Stimulated activated CD4-positive, alpha-beta T cell treated with anti-CD3 and anti-CD28 coated beads, Interleukin-15, amount 100 ng/mL, for 24 hours (primary cell): ENCODE measurements at places on chromosomes 7 and 10.

DNA sequence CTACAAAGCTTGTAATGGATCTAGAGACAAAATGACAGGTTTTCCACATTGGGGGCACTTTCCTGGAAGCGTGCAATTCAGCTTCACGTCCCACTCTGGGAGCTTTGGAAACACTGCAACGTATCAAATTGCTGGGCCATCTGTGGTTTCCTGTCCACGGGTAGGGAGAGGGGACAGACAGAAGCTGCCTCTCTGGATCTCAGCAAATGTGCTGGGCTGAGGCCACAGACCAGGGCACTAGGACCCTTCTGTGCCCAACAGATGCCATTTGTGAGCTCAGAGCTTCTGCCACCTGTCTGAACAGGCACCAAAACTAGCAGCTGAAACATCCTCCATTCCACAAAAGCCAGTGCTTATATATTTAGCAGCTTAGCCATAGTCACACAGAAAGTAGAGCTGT lies 40.9 kb upstream of the FRMD4A start:
- no peak for DNase-seq

DNA sequence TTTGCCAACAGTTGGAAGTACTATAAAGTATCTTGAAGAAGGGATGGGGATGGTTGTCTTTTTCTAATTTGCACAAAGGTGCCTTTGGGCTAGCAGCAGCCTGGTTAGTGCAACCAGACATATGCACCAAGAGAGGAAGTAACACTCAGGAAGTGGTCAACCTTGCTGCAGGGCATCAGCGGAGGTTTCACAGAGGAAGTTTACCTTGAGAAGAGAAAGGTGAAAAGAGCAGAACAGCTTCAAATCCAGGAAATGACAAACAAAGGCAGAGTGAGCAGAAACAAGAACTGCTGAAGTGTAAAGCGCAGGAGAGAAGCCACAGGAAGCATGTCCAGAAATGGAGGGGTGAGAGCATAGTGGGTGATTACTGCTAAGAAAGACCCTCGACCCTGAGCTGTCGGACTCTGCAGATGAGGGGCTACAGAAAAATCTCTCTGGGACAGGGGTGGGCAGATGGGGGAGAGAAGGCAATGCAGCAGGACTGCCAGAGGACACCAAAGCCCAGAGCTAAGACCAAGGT lies 66.9 kb downstream of the STK17A start:
- peak; percentile 66 for DNase-seq

DNA sequence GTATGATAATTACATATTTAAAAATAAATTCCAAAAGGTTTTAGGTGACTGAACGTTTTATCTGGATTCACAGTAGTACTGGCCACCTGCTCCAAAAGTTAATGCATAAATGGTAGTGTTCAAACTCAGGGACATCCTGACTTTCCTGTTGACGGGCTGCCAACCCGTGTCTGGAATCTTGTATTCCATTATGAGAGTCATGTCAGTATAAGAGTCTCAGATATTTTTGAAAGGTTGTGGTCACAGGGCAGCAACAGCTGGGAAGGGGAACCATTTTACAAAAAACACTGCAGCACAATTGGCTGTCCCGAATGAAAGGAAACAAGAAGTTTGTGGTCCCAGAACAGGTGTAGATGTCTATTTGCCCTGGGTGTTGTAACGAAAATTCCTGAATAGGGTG lies 2.8 kb downstream of the TDRD1 start:
- no peak for DNase-seq

DNA sequence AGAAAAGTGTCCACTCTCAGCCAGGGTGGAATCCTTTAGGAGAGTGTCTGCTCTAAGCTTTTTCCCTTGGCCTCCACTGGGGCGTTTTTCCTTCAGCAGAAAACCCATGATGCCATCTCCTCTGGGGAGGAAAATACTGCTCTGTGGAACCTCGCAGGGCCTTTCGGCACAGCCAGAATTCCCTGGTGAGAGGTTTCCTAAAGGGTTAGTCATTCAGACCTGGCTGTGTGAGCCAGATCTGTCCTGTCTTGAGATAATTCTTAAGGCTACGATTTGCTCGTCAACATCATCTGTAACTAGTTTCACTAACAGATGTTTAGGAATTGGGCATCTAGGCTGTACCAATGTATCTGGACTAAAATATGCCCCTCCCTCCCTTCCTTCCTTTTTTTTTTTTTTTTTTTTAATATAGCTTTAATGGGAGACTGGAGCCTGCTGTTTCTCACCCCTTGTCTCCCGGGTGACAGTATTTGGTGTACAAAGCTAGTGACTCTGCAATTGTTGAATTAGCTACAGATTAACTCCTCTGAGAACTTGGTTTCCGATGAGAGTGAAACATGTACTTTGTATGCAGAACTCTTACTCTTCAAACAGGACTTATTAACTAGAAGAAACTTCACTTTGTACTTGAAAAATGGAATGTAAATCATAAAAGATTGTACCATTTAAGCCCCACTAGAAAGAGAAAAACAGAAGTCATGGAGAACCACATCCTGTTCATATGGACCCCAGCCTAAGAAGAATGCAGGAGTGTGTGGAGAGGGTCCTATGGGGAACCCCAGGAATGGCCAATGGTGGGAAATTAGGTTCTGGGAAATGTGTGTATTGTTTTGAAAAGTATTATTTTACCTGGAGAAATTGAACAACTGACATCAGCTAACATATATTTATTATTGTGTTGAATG lies 230.9 kb downstream of the CAMK1D start:
- no peak for DNase-seq

DNA sequence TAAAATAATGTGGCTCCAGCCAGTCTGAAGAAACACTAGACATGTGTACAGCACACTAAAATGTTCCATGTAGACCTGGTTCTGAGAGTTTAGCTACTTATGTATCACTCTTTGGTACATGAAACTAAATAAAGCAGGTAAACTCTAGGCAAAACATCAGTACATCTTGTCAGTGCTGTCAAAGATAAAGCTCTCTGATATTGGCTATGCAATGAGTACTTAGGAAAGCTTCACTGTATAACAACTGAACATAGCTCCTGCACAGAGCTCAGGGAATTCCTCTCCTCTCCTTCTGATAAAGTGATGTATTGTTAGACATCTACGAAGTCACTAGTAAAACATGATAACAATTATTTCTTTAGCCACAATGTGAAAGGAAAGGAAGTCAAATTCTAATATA lies 3.5 kb downstream of the LRRN3 start:
- no peak for DNase-seq

- peak; percentile 65 for DNase-seq
Measured at GRCh38 chr7:43735802-43736603, 6.7 kb upstream of the COA1 start.

DNA sequence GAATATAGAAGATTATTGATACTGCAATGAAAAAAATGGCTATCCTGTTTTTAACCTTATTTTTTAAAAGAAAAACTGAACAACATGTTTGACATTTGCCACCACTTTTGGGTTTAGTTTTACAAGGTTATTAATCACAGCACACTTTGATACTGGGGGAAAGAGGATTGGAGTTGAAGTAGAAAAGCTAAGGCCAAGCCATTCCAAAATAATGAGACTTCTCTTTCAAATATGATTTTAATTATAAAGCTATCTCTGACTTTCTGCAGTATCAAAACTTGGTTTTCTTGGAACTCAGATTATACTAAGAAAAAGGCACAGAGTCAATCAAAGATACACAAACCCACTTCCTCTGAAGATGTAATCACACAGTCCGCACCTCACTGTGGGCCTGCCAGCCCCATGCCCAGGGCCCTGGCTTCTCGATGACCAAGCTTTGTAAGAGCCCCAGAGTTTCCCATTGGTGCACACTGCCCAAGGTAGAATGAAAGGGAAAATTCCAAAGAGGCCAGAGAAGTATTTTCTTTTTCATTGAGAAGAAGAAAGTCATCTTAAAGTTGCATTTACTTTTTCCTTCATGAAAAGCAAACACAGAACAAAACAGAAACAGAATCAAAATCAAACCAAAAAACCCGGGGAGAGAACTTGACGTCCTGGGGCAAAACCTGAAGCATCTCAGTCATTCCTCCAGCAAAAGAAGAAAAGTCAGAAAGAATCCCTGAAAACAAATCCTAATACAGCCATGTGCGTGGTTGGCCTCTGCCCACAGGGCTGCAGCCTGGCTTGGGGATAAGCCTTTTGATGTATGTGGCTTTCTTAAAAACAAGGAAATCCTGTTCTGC lies 187.7 kb upstream of the KLF6 start:
- peak; percentile 53 for DNase-seq

DNA sequence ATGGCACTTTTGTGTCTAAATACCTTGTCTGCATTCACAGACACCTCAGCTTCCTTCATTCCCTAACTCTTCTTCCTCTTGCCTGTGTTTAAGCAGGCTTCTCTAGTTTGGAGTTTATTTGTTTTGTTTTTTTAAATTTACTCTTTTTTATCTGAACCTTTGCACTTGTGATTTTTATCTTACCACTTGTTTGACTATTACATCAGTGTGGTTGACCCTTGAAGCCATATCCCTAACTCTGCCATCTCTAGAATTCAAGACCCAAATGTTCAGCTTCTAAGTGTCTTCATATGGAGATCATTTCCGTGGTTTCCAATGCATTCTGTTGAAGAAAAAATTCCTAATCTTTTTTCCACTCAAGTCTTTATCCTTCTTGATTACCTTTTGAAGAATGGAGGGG lies 233.3 kb downstream of the KIAA1217 start:
- DNase-seq, result no peak

GRCh38 chr7:47580811-47581331 lies 1.0 kb downstream of the TNS3 start:
- no peak for DNase-seq

DNA sequence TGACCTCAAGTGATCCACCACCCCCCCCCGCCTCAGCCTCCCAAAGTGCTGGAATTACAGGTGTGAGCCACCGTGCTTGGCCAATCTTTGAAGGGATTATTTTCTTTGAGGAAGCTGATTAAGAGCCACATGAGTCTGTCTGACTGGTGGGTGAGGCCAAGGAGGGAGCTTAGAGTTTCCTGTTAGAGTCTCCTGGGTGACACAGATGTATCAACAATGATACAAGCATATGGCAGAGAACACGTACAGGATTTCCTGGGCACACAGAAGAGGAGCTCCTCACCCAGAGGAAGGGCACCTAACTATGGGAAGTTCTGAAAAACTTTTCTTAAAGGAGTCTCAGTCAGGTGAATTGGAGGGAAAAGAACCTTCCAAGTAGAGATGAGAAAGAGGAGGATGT lies 69.4 kb downstream of the GOLGA7B start:
- no peak for DNase-seq

DNA sequence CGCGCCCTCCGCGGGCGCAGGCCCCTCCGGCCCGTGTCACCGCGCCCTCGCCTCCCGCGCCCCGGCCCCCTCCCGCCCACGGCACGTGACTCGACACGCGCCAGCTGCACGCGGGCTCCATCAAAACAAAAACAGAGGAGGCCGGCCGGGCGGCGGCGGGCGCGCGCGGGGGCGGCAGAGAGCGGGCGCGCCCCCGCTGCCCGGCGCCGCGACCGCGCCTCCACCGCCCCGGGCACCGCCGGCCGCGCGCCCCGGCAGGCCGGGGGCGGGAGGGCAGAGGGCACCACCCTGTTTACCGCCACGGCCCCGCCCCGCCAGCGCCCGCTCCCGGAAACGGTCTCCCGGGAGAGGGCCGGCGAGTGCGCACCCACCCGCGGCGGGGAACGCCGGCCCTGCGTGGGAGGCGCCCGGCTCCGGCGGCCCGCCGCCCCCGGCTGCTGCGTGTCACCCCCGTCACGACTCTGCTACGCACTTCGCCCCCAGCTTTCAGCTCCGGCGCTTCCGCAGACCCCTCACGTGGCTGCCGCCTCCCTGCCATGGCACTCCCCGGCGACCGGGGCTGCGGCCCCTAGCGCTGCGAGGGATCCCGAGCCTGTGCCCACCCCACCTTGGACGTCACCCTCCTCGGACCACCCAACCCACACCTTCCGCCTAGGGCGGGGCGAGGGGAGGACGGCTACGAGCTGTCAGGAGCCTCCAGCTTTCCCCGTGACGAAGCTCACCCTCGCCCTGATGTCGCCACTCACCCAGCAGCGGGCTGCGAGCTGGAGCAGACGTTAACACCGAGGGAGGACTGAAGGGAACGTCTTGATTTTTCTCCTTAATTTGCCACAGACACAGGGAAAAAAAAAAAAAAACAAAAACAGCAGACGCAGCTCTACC lies 221.6 kb upstream of the MKLN1 start:
- DNase-seq, result peak; percentile 86

- DNase-seq, result peak; percentile 15
Measured at GRCh38 chr10:86413046-86413728, 46.6 kb upstream of the GRID1 start.

DNA sequence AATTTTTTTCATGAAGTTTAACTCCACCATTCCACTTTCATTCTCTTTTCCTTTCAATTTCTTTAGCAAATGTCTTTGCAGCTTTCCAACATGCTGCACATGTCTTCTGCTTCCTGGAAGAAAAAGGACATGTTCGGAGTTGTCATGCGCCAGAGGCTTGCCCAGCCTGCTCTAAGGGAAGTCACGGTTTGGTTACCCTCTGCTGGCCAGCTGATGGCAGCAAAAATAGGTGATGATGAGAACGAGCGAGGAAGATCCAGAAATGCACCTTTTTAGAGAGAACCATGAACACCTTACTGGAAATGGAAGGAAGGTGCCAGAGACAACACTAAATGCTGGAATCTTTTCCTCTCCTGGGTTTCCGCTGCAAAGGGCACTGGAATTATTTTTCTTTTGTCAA lies 4.9 kb upstream of the ZSCAN21 start:
- no peak for DNase-seq

DNA sequence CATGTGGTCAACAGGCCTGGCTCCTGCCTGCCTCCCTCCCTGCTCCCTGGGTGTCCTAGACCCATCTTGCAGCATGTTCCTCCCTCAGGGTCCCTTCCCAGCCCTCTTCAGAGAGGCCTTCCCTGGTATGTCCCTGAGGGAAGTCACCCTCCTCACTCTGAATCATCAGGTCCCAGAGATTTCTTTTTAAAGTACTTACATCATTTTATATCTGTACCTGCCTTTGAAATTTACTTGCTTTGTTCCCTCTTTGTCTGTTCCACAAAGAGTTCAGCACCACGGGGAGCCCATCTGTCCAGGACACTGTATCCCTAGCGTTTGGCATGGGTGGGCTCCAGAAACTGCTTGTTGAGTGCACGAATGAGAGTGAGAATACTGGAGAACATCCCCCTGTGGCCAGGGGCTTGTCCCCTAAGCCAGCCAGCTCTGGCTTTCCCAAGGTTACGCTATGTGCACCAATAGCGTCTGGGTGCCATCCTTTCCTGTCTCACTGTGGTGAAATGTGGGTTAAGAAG lies 50.6 kb upstream of the IGFBP3 start:
- no peak for DNase-seq

DNA sequence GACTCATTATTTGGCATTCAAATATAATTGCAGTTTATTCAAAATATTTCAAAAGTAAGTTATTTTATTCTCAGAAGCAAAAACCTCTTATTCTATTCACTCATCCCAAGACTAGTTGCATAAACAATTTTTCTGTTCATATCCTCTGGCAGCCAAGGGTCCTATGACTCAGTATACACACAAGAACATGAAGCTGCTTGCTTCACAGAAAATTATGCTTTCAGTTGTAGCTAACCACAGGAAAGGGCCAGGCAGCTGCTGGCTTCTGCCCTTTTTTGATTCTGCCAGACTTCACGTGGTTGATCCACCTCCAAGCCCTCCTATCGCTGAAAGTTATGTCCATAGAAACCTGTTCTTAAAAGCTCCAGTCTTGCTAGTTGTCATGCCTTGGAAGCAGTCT lies 108.8 kb downstream of the ABCA13 start:
- DNase-seq, result peak; percentile 12
